Frontal cortex (tissue), 4 donors: ENCODE measurements at places on chromosomes 3 and 15. TPM values are rescaled to one million over a fixed set of nuclear protein-coding genes. Genes with fewer than 3 reads are reported as not detected.
A peak's percentile ranks its signal among the peaks of the same experiment; 100 is the strongest.

DNA sequence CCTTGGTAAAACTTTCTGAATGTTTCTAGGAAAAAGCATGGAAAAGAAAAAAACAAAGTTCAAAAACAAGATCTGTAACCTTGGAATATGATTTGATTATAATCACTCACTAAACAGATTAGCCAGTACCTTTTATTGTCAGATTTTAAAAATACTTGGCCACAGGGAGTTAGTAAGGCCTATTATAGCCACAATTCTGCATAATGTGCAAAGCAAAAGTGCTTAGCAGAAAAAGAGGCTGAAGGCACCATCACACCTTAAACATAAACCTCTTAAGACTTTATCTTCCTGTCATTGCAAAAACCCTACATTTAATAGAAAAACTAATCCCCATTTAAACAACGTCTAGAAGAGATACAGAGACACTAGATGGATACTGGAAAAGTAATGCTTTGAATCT lies 41.8 kb downstream of the CHSY1 start:
- DNase-seq = no peak

- no peak for DNase-seq
Observed at GRCh38 chr3:185151101-185151963, 1.5 kb downstream of the C3orf70 start.

DNA sequence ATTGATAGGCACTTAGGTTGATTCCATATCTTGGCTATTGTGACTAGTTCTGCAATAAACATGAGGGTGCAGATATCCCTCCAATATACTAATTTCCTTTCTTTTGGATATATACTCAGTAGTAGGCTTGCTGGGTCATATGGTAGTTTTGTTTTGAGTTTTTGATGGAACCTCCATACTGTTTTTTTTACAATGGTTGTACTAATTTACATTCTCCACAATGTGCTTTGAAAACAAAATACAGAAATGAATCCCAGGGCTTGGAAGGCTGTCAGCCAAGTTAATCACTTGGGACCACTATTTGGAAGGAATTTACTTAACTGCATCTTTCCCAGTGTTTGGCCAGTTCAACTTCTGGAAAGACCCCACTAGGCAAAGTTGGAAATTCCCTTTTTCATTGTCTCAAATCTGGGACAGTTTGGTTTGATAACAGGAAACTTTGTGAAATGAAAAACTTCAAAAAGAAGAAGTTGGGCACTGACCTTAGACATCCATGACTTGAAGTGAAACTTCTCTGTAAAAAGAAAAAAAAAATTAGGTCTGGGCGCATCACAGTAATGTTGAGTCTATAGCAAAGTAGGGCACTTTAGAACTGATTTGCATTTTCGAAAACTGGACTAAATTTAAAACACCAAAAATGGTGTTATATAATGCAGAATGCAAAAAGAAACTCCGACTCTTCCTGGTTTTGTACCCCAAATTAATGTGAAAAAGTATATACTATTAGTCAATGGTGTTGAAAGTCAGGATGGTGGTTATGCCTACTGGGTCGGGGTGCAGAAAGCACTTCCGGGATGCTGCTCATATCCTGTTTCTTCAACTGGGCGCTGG lies 6.0 kb downstream of the CTSH start:
- DNase-seq = no peak

- no peak for DNase-seq
Observed at GRCh38 chr3:64385277-64385676, 160.0 kb upstream of the PRICKLE2 start.

DNA sequence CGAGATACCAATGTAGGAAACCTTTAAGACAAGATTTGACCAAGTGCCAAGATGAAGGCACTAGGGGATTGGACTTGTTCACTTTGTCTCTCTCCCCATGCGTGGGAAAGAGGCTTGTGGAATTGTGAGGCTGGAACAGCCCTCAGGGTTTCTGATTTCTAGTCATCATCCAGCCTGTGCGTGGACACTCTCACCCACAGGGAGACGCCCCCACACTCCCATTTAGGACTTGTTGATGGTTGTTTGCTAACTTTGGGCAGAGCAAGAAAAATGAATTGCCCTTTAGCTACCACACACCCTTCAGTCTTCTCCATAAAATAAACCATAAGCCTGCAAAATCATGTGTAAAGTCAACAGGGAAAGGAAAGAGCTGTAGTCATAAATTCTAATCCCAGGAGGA lies 18.4 kb downstream of the ACKR2 start:
- no peak for DNase-seq

DNA sequence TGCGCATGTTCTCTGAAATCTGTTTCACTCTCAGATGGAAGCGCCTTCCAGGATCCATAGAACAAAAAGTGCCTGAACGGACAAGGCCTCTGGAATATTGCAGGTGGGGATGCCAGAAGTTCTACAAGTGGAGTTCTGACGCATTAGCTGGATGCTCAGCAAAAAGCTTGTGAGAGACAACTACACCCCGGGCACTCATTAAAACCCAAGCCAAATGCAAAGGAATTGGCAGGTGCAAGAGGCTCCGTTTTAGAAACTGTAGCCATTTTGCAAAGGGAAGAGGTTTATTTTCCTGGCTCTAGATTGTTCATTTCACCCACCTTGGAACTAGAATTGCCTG lies 35.2 kb upstream of the SLC24A5 start:
- no peak for DNase-seq

Gene PTH1R
- total RNA-seq = 2.0 TPM

GRCh38 chr3:49899815-49900214 lies 3.9 kb downstream of the MST1R start:
- no peak for DNase-seq

- DNase-seq = no peak
Observed at GRCh38 chr3:53806182-53807116, 39.8 kb downstream of the CHDH start.

- no peak for DNase-seq
Observed at GRCh38 chr3:110656394-110657025, 415.1 kb upstream of the NECTIN3 start.

Gene TAGLN3
- 174 TPM for total RNA-seq

Gene CP
- total RNA-seq = not detected

GRCh38 chr15:80419546-80419945 lies 15.4 kb downstream of the ARNT2 start:
- no peak for DNase-seq

GRCh38 chr3:31767920-31768319 lies 213.1 kb downstream of the OSBPL10 start:
- DNase-seq = no peak

DNA sequence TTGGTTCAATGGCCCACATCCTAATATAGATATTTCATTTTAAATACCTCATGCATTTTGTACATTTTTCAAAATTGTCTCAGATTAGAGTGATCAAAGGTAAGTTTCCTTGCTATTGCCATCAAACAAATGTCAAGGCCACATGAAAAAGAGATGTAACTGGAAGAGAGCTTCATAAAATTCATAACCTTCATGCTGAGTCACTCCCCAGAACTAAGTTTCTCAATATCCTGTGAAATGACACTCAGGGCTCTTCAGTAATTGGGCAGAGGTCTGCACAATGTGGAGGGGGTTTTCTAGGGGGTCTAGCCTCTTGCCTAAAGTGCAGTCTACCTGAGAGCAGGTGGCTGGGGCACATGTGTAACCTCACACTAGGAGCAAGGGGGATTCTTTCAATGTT lies 152.2 kb upstream of the SLC2A2 start:
- DNase-seq = no peak

Gene PIERCE2
- total RNA-seq = 3.7 TPM

Gene DUOXA2
- total RNA-seq = not detected

GRCh38 chr3:47266709-47267489 lies 15.7 kb downstream of the KIF9 start:
- peak; percentile 49 for DNase-seq

DNA sequence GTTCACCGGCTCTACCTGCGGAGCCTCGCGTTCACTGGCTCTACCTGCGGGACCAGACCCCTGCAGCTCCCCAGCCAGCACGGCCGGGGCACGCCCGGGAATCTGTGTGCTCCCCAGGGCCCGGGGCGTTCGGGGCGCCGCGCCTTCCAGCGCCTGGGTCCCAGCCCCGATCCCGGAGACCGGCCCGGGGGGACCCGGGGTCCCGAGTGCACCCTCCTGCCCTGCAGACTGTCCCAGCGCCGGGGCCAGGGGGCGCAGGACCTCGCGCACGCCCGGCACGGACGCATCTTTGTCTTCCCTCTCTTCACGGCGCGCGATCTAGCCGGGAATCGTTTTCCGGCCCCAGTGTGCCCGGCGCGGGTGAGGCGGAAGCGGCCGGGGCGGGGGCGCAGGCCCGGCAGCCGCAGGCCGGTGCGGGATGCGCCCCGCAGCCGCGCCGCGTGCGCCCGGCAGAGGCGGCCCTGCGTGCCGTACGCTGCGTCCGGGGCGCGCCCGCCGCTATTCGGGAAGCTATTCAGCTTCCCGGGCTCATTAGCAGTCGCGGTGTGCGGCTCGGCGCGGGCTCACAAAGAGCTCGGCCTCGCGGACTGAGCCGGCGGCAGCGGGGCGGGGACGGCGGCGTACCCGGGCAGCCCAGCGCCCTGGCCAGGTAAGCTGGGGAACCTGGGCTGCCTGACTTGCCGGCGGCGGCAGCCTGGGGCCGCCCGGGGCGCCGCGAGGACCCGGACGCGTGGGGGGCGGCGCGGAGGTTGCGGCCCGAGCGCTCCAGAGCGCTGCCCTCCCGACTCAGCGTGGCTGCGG lies at the start of gene APBA2:
TSS of gene APBA2 (plus strand) at position 345 of the 801 bp plus-strand sequence. CDS start 167,911 bp downstream, outside the sequence.
- DNase-seq = peak; percentile 72

GRCh38 chr3:177640319-177640965 lies 443.2 kb upstream of the TBL1XR1 start:
- no peak for DNase-seq

DNA sequence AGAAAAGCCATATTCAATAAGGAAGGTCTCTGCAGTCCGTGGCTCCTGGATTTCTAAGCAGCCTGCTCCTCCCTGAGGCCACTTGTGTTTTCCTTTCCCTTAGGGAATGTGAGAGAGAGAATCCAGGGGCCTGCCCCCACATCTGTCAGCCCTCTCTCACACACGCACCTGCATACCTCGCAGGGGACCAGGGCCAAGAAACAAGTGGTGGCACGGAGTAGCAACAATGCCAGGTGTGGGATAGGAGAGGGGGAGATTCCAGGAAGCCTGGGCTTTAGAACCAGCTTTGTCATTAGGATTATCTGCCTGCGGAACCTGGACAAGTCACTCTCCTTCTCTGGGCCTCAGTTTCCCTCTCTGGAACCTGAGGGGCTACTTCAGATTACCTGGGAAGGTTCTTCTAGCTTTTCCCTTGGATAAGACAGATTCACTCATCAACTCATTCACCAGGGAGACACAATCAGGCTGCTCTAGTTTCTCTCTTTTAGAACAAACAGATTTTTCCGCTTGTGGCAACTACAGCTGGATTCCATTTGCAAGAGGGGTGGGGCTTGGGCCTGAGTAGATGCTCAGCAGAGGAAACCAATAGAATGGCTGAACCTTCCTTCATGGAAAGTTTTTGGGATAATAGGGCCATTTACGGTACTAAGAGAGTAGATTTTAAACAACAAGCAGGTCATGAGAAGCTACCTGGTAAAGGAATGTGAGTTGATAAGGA lies 19.5 kb downstream of the BCL6 start:
- no peak for DNase-seq

Gene EXD1
- total RNA-seq = 1.2 TPM

- DNase-seq = no peak
Observed at GRCh38 chr15:60219866-60220265, 177.9 kb downstream of the ANXA2 start.

Gene FOXB1
- not detected for total RNA-seq

Gene ROBO1
- total RNA-seq = 296 TPM

- no peak for DNase-seq
Observed at GRCh38 chr3:169841171-169841570, 28.5 kb upstream of the LRRC34 start.

DNA sequence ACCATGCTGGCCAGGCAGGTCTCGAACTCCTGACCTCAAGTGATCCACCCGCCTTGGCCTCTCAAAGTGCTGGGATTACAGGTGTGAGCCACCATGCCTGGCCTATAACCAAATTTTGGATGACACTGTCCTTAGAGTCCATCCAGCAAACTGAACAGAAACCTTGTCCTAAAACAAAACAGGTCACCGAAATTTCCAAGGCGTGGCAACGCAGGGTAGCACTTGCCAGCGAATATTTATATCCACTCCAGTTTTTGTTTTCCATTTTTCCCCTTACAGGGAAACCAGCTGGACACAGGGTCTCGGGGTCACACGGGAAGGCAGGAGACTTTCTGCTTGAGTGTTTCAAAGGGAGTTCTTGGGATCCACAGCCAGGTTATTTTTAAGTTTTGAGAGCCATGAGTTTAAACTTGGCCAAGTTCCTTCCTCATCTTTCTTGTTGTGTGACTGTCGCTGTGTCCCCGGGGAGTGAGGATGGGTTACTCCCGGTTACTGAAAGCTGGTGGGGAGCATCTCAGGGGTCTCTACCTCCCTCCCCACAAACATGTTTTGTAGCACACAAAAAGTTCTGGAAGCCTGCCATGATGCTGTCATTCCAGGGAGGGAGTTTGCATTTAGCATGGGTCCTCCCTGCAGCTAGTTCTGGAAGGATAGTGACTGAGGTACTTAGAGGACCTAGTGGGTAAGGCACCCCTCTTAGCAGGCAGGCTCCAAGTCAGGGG lies 12.6 kb downstream of the LIMD1 start:
- no peak for DNase-seq

Gene TIMP4
- total RNA-seq = 3.3 TPM

Gene SEMA3G
- total RNA-seq = 4.1 TPM

GRCh38 chr3:99686469-99686868 lies 48.1 kb downstream of the COL8A1 start:
- DNase-seq = no peak

- DNase-seq = peak; percentile 26
Observed at GRCh38 chr15:85504749-85505676, 124.6 kb downstream of the AKAP13 start.

GRCh38 chr15:67133738-67134066 lies 68.3 kb downstream of the SMAD3 start:
- DNase-seq = no peak

GRCh38 chr15:84840255-84840654 lies 23.1 kb downstream of the ALPK3 start:
- DNase-seq = no peak

DNA sequence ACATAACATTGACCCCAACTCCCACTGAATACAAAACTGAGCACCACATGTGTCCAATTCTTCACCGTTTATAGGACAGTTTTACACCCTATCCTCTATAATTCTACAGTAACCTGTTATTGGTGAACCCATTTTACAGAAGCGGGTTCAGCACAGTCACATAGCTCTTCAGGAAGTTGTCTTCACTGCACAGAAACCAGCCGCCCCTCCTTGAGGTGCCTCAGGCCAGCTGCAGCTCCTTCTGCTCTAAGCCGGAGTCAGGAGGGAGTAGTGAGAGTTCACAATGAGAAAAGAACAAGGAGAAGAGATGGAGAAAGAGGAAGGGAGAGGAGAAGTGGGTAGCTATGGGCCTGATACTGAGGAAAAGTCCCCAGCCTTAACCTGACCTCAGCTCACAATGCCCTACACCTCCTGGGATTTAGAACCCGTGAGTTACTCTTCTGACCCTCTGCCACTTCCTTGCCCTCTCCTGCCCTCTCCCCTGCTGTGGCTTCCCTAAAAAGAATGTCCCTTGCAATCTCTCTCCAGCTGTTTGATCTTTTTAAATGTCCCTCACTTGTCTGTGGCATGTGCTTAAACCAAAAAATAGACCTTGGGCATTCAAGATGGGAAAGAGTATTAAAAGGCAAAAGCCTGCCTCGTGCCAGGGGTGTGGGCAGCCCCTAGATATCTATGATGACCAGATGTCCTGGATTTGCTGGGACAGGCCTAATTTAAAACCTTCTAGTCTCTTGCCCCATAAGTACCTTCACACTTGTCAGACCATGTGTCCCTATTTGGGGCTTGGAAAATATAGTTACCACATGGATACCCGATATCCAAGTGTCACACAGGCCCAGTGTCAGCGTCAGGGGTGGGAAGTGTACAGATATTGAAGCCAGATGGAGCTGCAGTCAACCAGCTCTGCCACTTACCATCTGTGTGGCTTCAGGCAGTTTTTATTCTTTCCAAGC lies 71.3 kb upstream of the HES1 start:
- DNase-seq = no peak

Gene PRR20G
- not detected for total RNA-seq

Gene ZCWPW2
- total RNA-seq = 4.9 TPM

Gene TNNC1
- 0.41 TPM for total RNA-seq
